ENCODE measurements at places on chromosomes 16 and 17.

GRCh38 chr17:41516830-41517283, 1.8 kb downstream of the KRT15 start:
- no peak for DNase-seq

DNA sequence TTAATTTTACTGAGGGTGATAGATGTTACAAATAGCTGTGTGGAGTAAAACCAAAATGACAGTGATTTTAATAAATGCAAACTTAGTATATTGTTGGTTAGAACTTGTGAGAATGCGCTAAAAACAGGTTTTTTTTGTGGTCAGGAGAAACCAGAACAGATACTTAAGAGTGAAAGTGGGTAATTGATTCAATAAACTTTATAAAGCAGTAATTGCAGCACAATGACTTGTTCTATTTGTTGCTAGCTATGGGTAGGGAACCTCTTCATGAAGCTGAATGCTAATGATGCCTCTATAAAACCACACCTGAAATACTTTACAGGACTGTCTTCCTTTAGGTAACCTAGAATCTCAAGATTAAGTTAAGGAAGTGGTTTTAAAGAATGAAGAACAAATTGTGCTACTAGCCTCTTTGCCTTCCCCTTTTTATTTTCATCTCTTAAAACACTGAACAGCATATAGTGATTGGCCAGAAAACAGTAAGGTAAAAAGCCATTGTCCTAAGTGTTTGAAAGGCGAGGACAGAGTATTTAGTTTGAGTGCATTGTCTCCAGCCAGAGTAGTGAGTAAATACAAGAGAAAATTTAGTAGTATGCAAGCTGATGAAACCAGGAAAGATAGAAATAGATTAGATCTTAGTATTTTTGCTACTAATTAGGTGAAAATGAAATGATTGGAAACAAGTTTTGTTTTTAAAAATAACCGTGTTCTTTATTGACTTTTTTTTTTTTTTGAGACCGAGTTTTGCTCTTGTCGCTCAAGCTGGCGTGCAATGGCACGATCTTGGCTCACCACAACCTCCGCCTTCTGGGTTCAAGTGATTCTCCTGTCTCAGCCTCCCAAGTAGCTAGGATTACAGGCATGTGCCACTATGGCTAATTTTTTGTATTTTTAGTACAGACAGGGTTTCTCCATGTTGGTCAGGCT, 6.0 kb downstream of the GGNBP2 start:
- no peak for DNase-seq

- DNase-seq: no peak
Measured at GRCh38 chr17:3828151-3828851, 17.7 kb downstream of the NCBP3 start.

DNA sequence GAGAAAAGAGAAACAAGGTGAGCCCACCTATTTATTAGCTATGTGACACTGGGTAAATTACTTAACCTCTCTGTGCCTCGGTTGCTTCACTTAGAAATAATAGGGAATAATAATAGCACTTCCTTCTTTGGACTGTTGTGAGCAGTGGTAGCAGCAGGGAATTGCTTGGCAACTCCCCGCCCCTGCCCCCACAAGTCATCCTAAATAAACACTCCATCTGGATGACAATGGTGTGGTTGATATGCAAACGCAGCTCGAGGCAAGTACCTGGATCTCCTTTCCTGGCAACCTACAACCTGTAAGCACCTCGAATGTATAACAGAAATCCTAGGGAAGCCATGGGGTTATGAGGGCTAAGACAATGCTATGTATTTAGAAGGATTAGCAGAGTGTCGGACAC, 9.1 kb downstream of the TEKT3 start:
- no peak for DNase-seq

DNA sequence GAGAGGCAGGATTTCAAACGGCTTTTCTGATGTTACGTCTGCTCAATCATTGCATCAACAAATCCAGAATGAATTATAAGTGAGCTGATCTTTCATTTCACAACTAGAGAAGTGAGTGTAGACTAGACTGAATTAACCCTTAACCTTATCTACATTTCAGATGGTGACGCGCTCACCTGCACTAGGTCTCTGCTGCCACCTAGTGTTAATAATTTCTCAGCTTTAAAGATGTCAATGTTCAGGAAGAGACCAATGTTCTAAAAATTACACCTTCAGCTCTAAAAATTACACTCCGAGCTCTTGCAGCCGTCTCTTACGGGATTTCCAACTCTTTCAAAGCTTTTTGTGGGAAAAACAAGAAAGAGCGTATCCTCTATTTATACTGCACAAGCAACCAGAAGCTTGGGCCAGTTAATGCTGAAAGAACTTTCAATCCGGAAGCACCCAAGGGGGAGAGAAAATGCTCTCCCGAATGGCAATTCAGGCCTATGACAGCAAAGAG, 88.2 kb upstream of the FA2H start:
- DNase-seq: no peak

DNA sequence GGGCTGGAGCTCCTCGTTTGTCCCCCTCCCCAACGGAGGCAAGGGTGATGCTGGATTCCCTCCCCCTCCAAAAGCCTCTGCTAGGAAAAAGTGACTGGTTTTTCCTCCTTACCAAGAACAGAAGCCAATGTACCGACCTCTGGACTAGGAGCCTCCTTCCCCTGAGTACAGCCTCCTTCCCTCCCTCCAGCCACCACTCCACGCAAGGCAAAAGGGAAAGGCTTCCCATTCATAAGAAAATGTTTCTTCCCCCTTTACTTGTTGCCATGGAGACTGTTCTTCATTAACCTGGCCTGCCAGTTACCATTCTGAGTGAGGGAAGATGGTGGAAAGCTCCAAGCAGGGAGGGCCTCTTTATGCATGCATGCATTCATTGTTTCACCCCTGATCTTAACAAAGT, 4.3 kb upstream of the PIMREG start:
- no peak for DNase-seq

DNA sequence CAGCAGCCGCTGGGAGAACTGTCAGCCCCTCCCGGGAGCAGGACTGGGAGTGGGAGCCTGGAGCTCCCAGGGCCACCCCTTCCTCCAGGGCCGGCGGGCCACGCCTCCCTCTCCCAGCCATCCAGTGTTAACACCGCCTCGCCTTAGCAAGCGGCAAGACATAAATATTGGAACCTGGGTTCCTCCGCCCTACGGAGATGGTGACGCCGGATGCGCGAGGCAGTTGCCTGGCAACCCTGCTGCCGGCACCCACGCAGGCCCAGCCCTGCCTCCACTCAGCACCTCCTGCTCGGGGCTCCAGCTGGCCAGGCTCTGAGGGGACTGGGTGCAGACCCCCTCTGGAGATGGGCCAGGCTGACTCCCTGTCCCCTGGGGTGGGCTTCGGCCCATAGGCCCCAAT, 27.4 kb upstream of the CACNA1H start:
- DNase-seq: no peak

DNA sequence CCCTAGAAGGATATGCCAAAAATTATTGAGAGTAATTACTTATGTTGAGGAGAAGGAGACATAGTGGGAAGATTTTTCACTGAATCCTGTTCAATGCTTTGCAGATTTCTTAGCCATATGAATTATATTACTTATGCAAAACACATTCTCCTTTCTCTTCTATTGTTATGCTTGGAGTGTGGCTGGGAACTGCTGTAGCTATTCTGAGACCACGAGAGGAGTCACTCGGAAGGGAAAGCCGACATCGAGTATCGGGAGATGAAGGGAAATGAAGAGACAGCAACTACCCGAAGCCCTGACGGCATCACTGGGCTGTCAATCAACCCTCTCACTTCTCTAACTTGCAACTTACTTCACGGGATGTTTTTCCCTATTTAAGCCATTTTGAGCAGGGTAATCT, 39.6 kb downstream of the STX8 start:
- DNase-seq: no peak

- DNase-seq: no peak
Measured at GRCh38 chr17:81697261-81698044, 5.7 kb upstream of the MRPL12 start.
